ENCODE measurements at places on chromosomes 5 and 9.

DNA sequence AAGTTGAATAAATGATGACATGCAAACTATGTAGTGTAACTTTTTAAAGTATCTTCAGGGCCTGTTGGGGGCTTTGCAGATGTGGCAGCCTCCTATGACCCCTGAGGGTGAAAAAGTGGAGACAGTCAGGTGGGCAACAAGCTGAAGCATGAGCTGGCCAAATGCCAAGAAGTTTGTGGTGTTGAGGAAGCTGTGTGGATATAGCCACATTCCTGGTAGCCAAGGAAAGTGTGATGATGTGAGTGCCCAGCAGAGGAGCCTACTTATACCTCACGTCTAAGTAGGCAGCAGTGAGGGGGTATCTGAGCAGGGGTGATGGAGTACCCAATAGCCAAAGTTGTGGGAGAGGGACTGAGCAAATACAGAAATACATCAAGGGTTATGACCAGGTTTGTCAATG, 621.2 kb upstream of the CDH6 start:
- DNase-seq, result no peak

DNA sequence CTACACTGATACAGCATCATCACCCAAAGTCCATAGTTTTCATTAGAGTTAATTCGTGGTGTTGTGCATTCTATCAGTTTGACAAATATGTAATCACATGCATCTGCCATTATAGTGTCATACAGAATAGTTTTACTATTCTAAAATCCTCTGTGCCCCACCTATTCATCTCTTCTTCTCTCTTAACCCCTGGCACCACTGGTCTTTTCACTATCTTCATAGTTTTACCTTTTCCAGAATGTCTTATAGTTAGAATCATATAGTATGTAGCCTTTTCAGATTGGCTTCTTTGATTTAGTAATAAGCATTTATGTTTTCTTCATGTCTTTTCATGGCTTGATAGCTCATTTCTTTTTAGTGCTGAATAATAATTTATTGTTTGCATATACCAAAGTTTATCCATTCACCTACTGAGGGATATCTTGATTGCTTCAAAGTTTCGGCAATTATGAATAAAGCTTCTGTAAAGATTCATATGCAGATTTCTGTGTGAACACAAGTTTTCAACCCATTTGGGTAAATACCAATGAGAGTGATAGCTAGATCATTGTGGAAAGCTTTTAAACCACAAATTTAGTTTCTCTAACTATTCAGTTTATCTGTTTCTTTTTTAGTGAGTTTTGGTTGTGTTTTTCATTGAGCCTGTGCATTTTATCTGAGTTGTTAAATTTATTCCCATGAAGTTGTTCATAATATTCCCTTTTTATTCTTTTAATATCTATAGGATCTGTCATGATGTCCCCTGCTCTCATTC, 84.9 kb downstream of the RALGPS1 start:
- no peak for DNase-seq

DNA sequence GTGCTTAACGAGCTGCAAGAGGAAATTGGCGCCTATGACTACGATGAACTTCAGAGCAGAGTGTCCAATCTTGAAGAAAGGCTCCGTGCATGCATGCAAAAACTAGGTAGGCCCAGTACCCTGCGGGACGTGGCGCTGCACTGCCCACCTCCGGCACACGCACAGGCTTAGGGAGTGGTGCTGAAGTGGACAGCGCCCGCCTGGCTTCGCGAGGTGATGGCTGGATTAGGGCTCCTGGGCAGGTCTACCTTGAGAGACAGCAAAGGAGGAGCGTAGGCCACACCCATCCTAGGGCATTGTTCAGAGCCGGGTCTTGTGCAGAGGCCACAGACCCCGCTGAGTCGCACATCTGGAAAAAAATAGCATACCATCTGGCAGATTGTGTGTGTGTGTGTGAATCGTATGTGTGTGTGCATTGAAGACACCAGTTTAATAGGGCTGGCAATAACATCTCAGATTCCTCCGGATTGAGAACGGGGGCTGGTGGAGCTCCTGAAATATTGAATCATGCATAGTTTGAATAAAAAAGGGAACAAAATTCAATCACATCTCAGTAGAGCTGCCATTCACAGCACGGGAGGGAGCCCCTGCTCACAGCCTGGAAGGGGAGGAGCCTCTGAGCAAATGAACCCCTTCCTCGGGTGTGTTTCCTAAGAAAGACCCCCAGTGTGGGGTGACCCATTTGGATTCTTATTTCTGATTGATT, 11.1 kb downstream of the OLFM1 start:
- no peak for DNase-seq

DNA sequence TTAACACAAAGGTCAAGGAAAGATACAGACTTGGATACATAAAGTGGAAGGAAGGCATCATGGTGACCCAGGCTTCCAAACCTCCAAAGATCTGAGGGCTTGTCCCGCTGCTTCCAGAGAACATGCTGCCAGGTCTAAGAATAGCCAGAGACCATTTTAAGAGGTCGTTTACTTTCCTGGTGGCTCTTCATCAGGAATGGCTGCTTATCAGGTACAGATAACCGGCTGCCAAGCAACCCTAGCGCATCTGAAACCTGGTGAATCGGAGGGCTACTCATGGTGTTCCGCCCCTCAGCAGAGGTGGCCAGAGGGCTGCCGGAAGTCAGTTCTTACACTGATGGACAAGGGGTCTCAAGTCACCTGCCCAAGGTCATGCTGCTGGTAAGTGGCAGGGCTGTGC, 251.3 kb upstream of the DAP start:
- DNase-seq, result no peak

DNA sequence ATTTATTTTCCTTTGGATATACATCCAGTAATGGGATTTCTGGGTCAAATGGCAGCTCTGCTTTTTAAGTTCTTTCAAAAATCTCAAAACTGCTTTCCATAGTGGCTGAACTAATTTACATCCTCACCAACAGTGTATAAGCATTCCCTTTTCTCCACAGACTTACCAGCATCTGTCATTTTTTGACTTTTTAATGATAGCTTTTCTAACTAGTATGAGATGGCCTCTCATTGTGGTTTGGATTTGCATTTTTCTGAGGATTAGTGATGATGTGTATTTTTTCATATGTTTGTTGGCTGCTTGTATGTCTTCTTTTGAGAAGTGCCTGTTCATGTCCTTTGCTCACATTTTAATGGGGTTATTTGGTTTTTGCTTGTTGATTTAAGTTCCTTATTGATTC, 90.0 kb upstream of the HMHB1 start:
- no peak for DNase-seq

DNA sequence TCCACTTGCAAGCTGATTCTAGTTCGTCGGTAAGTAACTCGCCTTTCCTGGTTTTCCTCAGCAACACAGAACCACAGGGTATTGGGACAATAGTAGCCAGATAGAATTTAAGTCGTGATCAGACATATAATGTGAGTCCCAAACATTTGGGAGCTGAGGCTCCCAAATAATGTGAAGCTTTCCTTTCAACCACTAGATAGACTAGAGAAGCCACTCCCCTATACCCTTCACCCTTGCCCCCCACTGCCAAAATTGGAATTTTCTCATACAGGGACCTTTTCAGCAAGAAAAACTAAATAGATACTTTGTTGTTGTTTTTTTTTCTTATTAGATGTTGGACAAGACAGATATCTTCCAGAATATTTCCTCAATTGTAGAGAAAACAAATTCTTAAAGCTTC, 1.9 kb downstream of the C6 start:
- no peak for DNase-seq

DNA sequence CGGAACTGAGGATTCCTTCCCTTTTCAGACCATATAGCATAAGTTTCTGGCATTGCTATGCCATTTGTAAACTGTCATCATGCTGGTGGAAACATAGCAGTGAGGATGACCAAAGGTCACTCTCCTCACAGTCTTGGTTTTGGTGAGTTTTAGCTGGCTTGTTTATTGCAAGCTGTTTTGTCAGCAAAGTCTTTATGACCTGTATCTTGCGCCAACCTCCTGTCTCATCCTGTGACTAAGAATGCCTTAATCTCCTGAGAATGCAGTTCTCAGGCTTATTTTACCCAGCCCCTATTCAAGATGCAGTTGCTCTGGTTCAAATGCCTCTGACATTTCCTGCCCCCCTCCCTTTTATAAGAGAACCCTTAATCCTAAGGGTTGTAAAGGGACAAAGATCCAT, 26.7 kb upstream of the GRIA1 start:
- no peak for DNase-seq

- DNase-seq, result no peak
These were observed 9.2 kb upstream of the MXD3 start for GRCh38 chr5:177320879-177321278.

GRCh38 chr9:77016526-77017504, 2.6 kb upstream of the FOXB2 start:
- no peak for DNase-seq

GRCh38 chr5:59562756-59563389, 330.7 kb downstream of the PDE4D start:
- peak; percentile 75 for DNase-seq

DNA sequence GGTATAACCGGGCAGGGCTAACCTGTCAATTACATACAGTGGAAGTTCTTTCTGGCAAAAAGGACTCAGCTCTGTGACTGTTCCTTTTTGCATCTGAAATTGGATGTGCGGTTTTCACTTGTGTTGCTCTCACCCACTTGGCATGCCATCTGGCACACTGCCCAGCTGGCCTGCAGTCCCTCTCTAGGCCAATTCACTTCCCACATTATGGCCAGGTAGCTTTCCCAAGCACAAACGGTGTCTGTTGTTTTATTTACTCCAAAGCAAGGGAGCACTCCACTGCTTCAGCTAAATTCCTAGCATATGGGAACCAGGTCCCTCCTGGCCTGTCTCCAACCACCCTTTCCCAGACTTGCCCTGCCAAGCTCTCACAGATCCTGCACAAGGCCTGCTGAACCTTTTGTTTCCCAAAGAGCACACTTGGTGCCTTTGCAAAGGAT, 132.5 kb downstream of the SEMA6A start:
- no peak for DNase-seq

GRCh38 chr5:42302186-42302585, 121.1 kb upstream of the GHR start:
- DNase-seq, result no peak

DNA sequence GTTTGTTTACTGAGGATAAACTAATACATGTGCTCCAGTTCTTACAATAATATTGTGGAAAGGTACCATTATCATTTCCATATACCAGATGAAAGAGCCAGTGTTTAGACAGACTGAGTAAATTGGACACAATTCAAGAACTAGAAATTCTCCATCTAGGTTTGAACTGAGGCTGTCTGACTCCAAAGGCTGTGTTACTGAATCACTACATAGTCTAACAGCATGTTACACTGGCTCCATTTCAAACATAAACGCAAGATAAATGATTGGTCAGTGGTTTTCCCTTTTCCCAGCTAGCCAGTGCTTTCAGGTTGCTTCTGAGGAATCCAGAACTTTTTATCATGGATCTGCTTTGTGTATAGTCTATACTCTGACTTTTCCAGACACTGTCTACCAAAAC, 8.1 kb downstream of the SPDL1 start:
- no peak for DNase-seq

DNA sequence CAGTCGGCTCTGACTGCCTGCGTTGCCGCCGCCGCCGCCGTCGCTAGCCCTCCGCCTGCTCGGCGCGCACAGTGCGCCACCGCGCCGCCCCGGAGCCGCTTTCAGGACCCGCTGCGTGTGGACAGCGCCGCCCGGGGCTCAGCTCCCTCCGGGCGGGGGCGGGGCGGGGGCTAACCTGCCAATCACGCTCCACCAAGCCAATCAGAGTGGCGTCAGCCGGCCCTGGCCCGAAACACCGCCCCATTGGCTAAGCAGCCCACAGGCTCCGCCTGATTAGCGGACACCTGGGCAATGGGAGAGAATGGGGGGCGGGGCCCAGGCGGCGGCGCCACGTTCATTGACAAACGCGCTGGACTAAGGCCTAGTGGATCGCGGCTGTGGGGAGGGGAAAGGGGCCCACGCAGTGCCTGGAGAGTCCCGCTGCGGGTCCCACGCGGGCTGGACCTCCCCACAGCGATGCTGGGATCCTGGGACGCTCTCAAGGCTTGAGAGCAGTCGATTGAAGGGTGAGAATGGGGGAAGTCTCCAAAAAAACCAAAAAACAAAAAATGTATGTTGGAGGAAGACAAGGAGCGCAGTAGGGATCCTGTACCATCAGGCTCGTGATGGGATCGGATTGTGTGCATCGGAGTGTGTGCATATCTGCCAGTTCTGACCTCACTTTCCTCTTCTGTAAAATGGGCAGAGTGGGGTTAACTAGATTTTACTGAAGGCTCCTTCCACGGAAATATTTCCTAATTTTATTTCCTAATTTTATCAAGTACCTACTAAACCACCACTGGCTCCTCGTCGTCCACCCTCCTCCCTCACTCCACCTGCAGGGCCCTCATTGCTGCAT, 6.3 kb downstream of the PAX5 start:
- DNase-seq, result no peak

DNA sequence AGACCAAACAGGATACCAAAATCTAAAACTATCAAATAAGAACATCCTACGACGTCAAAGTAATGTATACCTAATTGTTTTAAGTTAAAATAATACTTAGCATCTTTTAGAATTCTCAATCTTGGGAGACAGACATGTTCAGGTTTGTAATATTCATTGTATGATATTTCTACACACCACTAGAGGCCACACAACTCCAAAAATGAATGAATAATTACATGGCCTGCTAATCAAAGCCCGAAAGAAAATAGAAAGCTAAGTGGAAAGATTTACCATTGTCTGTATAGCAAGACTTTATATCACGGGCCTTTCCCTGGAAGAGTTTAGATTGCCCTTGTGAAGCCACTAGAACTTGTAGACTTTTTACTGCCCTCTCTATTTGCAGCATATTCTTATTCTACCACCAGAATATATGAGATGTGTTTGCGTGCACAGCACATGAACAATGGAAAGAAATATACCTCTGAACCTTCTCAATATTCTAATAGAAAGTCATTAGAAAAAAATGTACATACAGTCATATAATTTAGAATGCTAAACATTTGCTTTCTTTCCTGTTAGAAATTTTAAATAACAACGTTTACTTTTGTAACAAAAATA, 380.1 kb upstream of the NUDT12 start:
- no peak for DNase-seq

DNA sequence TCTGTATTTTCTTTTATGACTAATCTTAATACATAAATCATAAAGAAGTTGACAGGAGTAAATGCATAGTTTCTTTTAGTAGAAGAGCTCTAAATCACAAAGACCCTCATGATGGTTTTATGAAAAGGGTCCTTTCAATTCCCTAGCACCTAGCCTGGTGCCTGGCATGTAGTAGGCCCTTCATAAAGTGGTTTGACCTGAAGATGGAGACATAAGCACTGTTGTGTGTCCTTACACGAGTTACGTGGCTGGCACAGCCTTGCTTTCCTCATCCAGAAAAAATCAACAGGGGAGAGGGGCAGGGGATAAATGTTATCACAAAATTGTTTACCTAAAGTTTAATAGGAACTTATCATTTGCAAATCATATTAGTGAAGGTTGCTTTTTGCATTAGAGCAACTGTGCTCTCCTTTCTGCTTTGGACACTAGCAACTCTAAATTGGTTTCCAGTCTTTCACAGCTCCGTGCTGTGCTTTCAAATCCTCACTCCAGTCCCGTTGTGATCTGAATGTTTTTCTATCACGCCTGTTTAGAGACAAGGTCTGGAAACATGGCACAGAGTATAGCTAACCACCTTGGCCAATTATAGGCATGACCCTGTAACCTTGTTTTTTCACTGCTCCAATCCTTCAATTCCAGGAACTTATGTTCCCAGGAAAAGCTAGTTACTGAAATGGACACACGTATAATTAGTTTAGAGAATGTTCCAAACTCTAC, 55.7 kb downstream of the ARL15 start:
- DNase-seq, result no peak
